ENCODE measurements at places on chromosomes 7 and 10.

DNA sequence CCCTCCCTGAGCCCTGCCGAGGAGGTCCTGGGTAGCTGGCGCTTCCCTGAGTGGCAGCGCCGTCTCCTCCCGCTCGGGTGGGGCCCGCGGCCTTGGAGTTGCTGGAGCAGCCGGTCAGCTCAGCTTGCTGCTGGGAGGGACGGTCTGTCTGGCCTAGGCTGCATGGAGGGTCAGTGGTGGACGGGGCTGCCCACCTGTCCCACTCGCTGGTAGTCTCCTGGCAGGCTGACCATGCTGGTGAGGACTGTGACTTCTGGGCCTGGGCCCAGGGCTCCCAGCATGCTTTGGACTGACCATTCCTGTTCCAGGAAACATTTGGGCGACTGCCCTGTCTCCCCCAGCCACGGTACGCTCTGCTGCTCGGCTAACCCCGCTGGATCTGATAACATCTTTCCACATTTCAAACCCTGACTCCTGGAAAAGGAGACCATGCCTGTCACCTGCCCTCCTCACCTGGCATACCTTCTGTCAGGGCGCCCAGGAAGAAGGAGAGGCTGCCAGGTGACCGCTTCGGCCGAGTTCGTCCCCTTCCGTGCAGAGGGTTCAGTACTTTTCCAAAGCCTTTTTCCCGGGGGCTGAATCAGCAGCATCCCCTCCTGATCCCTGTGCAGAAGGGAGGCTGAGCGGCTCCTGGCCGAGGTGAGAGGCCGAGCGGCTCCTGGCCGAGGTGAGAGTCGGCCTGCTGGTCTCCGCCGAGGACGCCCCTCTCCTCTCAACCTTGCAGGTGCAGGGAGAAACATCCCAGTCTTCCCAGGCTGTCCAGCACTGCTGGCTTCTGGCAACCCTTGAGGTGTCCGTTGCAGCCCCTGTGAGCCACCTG lies 43.4 kb downstream of the FAM20C start:
- H3K4me1 ChIP-seq = no peaks in the 10 kb centered on the region
- DNase-seq = no peak
- no peaks in the 10 kb centered on the region for H3K36me3 ChIP-seq
- no peak overlapping the region for H3K4me3 ChIP-seq
- H3K27ac ChIP-seq = no peak overlapping the region
- no peaks in the 10 kb centered on the region for H3K27me3 ChIP-seq

- H3K36me3 ChIP-seq = no peaks in the 10 kb centered on the region
- H3K4me1 ChIP-seq = no peaks in the 10 kb centered on the region
- H3K27me3 ChIP-seq = no peaks in the 10 kb centered on the region
- DNase-seq = no peak
- H3K4me3 ChIP-seq = no peak overlapping the region
These were observed 43.4 kb upstream of the POM121L12 start for GRCh38 chr7:52992001-52992400.

DNA sequence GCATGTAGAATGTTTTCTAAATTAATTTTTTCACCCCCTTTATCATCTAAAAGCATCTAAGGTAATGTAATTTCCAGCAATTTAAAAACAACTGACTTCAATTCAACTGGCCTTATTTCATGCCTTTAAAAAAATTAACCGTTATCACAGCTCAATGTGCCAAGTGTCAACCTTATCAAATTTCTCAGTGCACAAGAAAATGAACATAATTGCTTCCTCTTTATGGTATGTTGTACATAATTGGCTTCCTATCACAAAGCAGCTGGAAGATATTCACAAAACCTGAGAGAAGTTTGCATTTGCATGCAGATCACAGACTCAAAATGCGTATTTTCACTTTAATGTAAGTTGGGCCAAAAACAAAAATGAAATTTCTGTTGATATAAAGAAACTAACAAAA lies 966.4 kb downstream of the GRM8 start:
- no peak overlapping the region for H3K27ac ChIP-seq
- no peak for DNase-seq
- no peak overlapping the region for H3K4me3 ChIP-seq
- no peaks in the 10 kb centered on the region for H3K36me3 ChIP-seq

GRCh38 chr7:37070471-37070870 lies 346.2 kb upstream of the AOAH start:
- no peak overlapping the region for H3K4me3 ChIP-seq
- no peaks in the 10 kb centered on the region for H3K27me3 ChIP-seq
- no peak overlapping the region for H3K27ac ChIP-seq
- 0 out of 2 replicates have a peak, but pooled peaks cover 5% of the 10 kb centered on the region for H3K36me3 ChIP-seq
- no peak for DNase-seq

GRCh38 chr10:95214369-95214768 lies 20.3 kb downstream of the ACSM6 start:
- no peaks in the 10 kb centered on the region for H3K36me3 ChIP-seq
- H3K27me3 ChIP-seq = no peaks in the 10 kb centered on the region
- H3K27ac ChIP-seq = no peak overlapping the region

DNA sequence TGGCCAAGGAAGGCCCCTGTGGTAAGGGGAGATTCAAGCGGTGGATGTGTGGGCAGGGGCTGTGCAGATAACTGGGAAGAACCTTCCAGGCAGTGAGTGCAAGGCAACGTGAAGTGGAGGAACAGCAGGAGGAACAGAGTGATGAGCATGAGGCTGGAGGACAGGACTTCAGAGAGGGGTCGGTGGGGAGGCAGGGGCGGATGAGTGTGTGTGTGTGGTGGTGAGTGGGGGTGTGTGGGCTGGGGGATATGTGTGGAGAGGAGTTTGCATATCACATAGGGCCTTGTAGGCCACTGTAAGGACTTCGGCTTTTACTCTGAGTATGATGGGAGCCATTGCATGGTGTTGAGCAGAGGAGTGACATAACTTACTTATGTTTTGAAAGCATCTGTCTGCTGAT lies 73.8 kb downstream of the SYPL1 start:
- DNase-seq = no peak
- peaks cover 3% of the 10 kb centered on the region for H3K4me1 ChIP-seq
- H3K36me3 ChIP-seq = no peaks in the 10 kb centered on the region
- no peak overlapping the region for H3K27ac ChIP-seq
- no peak overlapping the region for H3K4me3 ChIP-seq
- H3K27me3 ChIP-seq = peaks cover 66% of the 10 kb centered on the region

- H3K4me3 ChIP-seq = no peak overlapping the region
- H3K27ac ChIP-seq = no peak overlapping the region
- H3K36me3 ChIP-seq = no peaks in the 10 kb centered on the region
- H3K4me1 ChIP-seq = no peaks in the 10 kb centered on the region
These were observed 21.1 kb upstream of the VDAC2 start for GRCh38 chr10:75189266-75190096.

DNA sequence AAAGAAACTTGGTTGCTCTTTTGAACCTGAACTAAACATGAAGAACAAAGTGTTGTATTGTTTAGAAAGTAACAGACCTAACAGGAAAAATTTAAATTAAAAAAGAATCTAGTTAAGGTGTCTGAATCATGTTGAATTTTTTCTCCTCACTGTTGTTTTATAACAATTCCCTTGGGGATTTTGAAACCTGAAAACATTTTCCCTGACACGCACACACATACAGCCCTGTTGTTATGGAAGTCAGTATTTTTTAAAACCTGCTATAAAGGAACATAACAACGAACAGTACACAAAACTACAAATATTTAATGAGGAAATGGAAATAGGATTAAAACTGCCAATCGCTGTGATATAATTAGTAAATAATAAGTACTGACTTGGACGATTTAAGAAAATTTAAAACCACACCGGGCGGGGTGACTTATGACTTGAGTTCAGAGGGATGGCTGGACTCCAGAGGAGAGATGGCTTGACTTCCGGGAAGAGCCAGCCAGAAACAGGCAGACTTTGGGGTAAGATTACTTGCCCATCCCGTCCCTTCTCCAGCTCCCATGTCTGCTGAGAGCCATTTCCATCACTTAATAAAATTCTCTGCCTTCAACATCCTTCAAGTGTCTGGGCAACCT lies 16.2 kb upstream of the SPOCK2 start:
- H3K27me3 ChIP-seq = no peaks in the 10 kb centered on the region
- H3K36me3 ChIP-seq = peaks cover 18% of the 10 kb centered on the region
- no peak overlapping the region for H3K4me3 ChIP-seq
- H3K4me1 ChIP-seq = peaks cover 50% of the 10 kb centered on the region
- DNase-seq = no peak
- peak overlapping the region; percentile 92 for H3K27ac ChIP-seq

DNA sequence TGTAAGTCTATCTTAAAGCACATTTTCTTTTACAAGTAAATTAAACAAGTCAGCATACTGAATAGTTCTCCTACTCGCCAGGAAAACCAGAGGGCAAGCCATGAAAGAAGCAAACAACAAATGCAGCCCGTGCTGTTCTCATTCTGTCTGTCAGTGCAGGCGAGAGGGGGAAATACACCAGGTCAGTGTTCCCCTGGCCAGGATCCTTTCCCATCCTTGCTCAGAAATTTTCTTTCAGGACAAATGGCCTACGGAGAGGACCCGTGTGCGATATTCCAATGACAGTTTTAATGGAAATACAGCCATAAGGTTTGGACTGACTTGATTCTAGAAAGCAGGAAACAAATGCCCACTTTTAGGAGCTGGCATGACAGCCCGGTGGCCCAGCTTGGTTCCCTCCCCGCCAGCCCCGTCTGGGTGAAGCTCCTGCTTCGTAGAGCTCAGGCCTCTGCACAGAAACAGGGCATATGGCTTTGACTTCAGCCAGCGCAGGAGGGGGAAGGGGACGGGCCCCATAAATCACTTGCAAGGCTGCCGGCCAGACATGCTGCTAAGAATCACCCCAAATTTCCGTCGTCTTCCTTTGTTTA lies 67.8 kb downstream of the FRMD4A start:
- no peak overlapping the region for H3K27ac ChIP-seq
- H3K27me3 ChIP-seq = no peaks in the 10 kb centered on the region
- H3K36me3 ChIP-seq = no peaks in the 10 kb centered on the region
- H3K4me3 ChIP-seq = no peak overlapping the region
- no peaks in the 10 kb centered on the region for H3K4me1 ChIP-seq
- no peak for DNase-seq

DNA sequence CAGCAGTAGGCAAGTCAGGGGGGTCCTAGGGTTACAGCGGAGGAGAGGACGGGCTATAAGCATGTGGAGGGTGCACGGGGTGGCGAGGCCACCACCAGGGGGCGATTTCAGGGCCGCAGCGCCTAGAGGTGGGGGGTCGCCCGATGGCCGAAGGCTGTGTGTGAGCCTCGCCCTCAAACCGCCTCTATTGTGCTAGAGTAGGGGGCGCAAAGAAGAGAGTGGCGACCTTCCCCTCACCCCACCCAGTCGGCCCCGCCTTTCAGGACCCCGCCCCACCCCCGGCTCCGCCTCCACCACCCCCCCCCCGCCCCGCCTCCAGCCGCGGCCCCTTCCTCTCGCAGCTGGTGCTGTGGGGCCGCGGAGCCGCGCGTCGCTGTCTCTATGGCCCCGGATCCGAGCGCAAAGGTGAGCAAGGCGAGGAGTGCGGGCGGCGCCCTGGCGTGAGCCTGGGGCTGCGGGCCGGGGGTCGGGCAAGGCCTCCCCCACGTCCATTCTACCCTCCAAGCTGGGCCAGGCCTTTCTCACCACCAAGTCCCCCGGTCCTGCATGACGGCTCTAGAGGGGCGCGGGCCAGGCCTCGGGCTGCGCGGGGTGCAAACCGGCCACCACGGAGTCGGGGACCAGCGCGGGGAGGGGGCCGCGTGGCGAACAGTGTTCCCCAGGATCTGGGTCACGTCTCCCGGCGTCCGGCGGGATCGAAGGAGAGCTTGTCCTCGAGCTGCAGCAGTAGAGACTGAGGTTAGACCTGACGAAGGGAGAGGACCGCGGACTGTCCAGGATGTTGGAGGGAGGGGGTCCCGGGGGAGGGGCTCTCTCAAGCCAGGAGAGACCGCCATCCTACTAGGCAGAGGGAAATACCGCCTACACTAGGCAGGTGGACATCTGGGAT lies at the start of gene SEMA4G:
TSS of gene SEMA4G (plus strand) at position 318 of the 889 bp plus-strand sequence. CDS start 3,409 bp downstream, outside the sequence.
- peak; percentile 13 for DNase-seq
- H3K4me1 ChIP-seq = no peaks in the 10 kb centered on the region
- H3K27me3 ChIP-seq = no peaks in the 10 kb centered on the region
- H3K4me3 ChIP-seq = no peak within 1 kb of the TSS

DNA sequence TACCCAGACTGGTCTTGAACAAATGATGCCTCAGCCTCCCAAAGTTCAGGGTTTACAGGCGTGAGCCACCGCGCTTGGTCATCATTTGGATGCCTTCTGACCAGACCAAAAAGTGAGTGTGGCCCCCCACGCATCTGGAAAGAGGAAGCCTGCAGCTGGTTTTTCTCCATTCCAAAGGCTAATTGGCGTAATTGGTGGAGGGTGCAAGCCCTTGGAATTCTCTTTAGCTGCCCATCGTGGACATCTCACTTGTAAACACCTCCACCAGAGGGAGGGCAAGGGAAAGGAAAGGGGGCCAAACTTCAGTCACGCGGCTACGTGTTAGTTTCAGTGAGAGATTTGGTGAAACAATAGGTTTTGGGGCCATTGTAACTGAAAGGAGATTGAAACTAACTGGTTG lies 4.1 kb upstream of the ARHGAP21 start:
- no peaks in the 10 kb centered on the region for H3K36me3 ChIP-seq
- H3K4me3 ChIP-seq = no peak overlapping the region
- no peak for DNase-seq
- H3K27me3 ChIP-seq = no peaks in the 10 kb centered on the region

DNA sequence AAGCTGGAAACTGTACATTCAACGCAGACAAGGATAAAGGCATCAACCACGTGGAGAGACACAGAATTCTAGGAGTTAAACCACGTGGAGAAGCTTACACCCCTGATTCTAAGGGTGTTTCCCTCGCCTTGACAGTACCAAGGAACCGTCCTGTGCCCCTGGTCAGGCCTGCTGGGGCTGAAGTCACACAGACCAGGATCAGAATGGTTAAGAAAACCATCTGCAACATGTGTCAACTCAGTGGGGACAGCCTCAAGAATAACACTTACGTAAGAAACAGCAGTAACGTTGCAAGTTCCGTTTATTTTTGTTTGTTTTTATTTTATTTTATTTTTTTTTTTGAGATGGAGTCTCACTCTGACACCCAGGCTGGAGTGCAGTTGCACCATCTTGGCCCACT lies 55.6 kb downstream of the CHST15 start:
- peaks cover 7% of the 10 kb centered on the region for H3K36me3 ChIP-seq
- peaks cover 25% of the 10 kb centered on the region for H3K4me1 ChIP-seq
- H3K27ac ChIP-seq = no peak overlapping the region
- H3K4me3 ChIP-seq = no peak overlapping the region
- H3K27me3 ChIP-seq = no peaks in the 10 kb centered on the region
- no peak for DNase-seq

- no peak for DNase-seq
- no peak overlapping the region for H3K4me3 ChIP-seq
- H3K36me3 ChIP-seq = peaks cover 52% of the 10 kb centered on the region
- no peaks in the 10 kb centered on the region for H3K4me1 ChIP-seq
These were observed 106.4 kb upstream of the GSDME start for GRCh38 chr7:24863626-24864025.

DNA sequence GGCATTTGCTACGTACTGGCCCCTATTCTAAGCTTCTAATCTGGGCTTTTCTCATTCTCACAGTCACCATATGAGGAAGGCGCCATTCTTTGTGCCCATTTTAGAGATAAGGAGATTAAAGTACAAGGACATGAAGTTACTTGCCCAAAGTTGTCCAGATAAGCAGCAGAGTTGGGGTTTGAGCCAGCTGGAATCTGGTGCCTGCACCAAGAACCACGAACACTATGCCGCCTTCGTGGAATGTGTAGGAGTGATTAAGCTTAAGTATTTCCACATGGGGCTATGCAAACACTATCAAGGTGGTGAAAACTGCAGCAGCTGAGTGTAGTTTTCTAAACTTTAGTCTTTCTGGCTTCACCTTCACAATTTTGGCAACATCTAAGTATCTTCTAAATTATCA lies 342.7 kb upstream of the ETV1 start:
- H3K4me1 ChIP-seq = no peaks in the 10 kb centered on the region
- no peak overlapping the region for H3K27ac ChIP-seq
- no peak for DNase-seq
- H3K36me3 ChIP-seq = no peaks in the 10 kb centered on the region
- no peak overlapping the region for H3K4me3 ChIP-seq
- no peaks in the 10 kb centered on the region for H3K27me3 ChIP-seq
